ENCODE measurements at places on chromosomes 3 and 15.

DNA sequence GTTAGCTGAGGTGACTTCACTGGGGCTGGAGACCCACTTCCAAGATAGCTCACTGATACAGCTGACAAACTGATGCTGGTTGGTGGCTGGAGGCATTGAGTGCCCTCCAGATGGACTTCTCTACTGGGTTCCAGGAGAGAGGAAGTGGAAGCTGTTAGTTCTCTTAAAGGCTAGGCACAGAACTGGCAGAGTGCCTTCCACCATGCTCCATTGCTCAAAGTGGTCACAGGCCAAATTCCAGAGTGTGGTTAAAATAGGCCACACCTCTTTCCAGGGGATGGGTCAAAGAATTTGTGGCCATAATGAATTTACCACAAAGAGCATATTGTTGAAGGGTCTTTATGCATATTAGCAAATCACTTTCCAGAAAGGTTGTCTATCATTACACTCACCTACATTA, 74.2 kb downstream of the NMD3 start:
- no peak for DNase-seq

GRCh38 chr3:156735471-156735870, 61.1 kb downstream of the TIPARP start:
- DNase-seq = no peak

- peak; percentile 78 for DNase-seq
Observed at GRCh38 chr3:171379281-171379680, 80.9 kb downstream of the TNIK start.

DNA sequence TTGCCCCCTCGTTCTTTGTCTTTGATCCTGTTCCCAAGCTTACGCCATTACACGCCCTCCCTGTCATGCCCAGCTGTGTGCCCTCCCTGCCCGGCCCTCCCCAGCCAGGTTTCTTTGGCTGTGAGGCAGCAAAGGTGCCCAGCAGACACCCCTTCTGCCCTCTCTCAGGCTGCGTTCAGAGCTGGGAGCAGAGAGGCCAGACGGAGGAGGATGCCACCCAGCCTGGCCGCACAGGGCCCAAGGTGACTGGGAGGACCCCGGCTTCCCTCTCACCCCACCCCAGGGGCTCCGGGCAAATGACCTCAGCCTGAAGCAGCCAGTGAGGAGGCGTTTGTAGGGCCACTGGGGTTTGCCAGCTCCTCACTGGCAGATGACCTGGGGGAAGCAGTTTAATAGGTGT, 30.8 kb upstream of the LACTB start:
- no peak for DNase-seq

DNA sequence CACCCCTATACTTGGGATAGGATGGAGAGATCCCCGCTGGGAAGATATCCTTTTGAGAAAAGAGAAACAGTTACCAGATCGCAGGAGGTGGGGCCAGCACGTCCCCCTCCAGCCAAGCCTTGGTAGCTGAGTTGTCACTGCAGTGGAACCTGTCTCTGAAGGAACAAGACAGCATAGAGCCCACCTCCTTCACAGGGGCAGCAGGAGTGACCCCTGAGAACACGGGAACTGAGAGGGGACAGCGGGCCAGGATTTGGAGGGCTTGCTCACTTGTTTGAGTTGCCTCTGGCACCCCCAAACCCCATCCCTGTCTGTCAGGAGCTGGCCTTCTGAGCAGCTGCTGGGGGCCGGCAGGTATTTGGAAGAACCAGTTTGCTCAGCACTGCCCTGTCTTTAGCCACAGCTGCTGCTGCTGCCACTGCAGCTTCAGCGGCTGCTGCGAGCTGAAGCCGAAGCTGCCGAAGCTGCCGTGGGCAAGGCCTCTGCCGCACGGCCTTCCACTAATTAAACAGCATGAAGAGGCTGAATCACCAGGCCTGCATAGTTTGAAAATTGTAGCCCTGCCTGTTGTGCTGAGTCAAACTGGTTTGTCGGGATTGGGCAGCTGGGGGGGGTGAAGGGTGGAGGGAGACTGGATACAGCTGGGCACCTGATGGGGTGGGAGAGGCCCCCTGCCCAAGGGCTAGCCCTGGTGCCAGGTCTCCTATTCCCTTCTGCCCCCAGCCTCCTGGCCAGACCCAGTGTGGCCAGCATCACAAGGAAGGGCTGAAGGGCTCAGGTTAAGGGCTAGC, 4.0 kb downstream of the EPHB3 start:
- DNase-seq = peak; percentile 90

DNA sequence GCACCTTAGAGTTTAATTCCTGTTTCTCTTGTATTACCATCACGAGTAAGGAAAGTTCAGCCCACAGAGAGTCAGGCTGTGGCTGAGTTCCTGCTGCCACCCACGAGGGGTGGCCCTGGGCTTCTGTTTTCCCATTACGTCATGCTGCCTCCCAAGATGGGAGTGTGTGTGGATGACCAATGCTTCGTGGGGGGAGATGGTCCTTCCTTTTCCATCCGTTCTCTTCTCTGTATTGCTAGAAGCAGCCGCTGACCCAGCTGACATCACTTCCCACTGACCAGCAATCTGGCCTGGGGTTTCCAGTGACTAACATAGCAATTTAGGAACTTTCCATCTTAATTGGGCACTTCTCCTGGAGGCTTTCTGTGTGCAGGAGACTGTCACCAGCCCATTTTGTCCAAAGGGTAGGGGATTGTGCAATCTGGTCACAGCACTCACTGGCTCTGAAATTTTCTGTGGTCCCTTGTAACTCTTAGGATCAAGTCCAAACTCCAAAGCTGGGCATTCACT, 9.3 kb downstream of the IRAK2 start:
- DNase-seq = peak; percentile 58

DNA sequence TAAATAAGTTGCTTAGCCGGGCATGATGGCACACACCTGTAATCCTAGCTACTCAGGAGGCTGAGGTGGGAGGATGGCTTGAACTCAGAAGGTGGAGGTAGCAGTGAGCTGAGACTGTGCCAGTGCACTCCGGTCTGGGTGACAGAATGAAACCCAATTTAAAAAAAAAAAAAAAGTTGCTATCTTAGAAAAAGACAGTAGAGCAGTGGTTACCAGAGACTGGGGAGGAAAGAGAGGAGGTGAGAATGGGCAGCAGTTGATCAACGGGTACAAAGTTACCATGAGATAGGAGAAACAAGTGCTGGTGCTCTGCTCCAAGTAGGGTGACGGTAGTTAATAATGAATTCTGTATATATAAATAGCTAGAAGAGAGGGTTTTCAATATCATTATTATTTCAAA, 821 bp upstream of the CCR2 start:
- no peak for DNase-seq

- DNase-seq = no peak
Observed at GRCh38 chr3:109187390-109187789, 50.9 kb downstream of the C3orf85 start.

DNA sequence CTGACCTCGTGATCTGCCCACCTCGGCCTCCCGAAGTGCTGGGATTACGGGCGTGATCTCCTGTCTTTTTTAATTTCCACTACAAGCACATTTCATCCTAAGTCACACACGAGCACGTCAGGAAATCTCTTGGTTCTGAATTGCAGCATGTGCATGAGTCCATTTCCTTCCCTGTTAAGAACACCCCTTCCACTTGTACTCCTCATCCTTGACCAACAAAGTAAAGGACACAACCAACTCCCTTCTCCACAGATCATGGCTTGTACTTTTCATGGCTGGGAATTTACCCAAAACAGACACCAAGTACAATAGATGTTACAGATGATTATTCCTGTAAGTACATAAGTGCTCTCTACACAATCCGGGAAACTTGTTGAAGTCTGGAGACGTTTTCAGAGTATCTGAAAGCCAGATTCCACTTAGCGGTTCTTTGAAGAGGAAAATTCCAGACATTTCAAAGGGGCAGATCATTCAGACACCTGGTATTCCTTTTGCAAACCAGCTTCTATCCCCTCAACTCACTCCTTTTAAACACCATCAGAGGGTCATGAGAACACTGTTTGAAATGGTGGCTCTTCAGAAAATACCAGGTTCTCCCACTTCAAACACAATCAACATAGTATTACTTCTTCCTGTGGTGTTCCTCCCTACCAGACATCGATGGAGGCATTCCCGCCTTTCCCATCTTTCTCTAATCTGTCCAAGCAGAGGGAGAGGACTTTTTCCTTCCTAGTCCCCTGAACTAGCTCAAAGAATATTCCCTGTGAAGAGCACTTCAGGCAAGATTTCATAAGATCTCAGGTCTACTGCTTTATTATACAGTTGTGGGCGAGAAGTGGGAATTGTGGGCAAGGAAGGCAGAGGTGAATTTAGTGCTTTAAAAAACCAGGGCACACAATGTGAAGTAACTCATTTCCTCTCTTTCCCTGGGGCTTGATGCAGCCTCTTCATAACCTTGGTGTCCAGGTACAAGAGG, 80.1 kb upstream of the TSC22D2 start:
- peak; percentile 59 for DNase-seq

DNA sequence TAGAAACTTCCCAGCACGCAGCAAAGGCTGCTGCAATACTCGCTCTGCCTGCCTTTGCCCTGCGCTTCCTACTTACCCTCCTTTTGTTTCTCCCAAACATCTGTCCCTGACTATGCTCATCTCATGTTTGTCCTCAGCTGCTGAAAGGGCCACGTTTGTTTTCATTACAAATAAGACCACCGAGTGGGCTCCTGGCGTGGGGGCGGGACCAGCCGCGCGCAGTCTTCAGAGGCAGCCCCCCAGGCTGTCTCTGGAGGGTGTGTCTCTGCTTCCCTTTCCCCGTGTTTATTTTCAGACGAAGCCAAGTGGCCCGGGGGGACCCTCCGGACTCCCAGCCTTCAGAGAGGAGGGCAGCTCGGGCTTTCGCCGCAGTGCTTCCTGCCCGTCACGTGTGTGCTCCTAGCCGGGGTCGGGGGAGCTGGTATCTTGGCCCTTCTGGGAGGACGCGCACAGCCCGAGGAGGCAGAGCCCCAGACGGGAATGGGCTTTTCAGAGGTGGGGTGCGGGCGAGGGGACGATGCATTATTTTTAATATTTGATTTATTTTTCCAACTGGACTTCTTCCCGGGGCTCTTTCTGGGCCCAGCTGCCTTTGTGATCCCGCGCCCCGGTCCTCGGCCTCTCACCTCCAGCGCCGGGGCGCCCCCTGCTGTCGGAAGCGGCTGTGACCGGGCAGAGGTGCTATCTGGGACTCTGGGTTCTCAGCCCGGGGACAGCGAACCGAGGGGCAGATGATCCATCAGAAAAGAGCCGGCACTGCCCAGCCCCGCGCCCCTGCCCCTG, 70.0 kb upstream of the CGNL1 start:
- peak; percentile 56 for DNase-seq

GRCh38 chr3:73733746-73734145, 109.0 kb upstream of the PDZRN3 start:
- no peak for DNase-seq

DNA sequence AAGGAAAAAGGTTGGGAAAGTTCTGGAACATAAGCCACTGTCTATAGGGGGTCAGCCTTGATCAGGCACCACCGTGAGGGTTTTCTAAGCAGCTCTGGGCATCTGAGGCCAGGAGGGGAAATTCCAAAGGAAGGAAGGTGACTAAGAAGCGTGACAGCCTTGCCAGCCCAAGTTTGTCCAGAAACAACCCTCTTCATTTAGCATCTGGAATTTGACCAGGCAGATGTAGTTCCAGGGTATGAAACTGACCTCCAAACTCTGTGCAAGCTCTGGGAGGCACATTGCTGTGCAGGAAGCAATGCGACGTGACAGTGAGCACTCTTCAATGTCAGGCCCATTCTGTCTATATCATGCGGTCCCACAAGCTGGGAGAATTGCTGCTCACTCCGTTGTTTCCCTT, 85.4 kb upstream of the TPM1 start:
- no peak for DNase-seq

- DNase-seq = no peak
Observed at GRCh38 chr15:88323468-88323867, 66.9 kb upstream of the NTRK3 start.

GRCh38 chr3:48634661-48635221, 520 bp downstream of the SLC26A6 start:
- DNase-seq = peak; percentile 57

DNA sequence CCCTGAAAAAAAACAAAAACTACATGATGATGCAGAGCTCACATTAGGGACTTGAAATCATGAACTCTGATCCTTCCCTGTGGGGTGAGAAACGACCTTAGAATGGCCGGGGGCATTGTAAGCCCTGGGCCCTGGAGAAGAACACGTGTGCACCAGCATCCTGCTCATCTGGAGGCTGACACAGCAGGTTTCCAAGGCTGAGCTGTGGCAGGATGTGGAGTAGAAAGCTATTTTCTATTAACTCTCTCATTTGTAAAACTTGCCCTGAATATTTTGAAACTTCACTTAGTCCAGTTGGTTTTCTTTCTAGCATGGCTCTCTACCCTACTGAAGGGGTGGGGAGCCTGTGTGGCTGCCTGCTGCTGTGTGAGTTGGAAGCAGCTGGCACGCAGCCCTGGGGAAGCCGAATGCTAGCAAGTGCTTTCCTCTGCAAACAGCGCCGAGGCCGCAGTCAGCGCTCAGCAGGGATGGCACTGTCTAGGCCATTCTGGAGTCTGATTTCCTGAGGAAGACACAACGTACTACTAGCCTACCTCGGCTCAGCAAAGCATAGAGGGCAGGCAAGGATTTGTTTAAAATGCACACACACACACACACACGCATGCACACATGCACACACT, 58.0 kb downstream of the GABRG3 start:
- peak; percentile 27 for DNase-seq

GRCh38 chr3:10437272-10437994, 68.0 kb downstream of the ATP2B2 start:
- DNase-seq = peak; percentile 57

GRCh38 chr3:107769882-107770281, 247.1 kb downstream of the BBX start:
- no peak for DNase-seq

- DNase-seq = no peak
Observed at GRCh38 chr3:127082066-127082465, 99.2 kb downstream of the PLXNA1 start.

- DNase-seq = no peak
Observed at GRCh38 chr15:93989440-93989998, 241.8 kb upstream of the MCTP2 start.

- DNase-seq = no peak
Observed at GRCh38 chr3:1197051-1197450, 104.2 kb downstream of the CNTN6 start.

- peak; percentile 59 for DNase-seq
Observed at GRCh38 chr3:36434687-36435426, 54.6 kb downstream of the STAC start.

DNA sequence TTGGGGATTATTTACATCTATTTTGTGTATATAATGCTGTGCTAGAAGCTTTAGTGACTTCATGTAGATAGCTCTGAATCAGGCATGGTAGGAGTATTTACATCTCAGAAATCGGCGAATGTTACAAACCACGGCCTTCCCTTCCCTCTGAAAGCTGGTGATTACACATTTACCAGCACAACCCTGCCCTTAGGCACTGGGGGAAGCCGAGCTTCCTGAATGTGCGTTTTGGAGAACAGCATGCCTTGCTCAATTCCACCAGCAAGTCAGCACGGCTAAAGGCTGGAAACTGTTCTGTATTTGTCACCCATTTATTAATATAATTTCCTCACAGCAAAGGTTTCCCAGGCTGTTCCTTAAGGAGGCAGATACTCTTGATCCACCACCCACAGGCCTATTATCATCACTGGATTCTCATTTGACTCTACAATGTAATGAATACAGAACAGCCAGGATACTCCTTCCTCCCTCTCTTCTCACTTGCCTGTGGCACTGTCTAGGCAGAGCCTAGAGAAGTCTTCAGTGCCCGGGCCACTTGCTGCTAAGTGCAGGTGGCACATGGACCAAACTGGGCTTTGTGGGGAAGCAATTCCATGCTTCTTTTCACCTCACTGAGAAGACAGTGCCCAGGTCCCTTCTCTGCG, 55.2 kb upstream of the CACNA2D3 start:
- DNase-seq = no peak

- DNase-seq = peak; percentile 8
Observed at GRCh38 chr3:78765671-78766485, 1001.9 kb downstream of the ROBO1 start.

Measured in fibroblast of skin of abdomen (primary cell).